ENCODE measurements at places on chromosomes 16 and 17. TPM values are rescaled to one million over a fixed set of nuclear protein-coding genes. Genes with fewer than 3 reads are reported as not detected.
A peak's percentile ranks its signal among the peaks of the same experiment; 100 is the strongest.

- ATAC-seq: no peak
Observed at GRCh38 chr16:89956505-89957215, 8.1 kb downstream of the DEF8 start.

DNA sequence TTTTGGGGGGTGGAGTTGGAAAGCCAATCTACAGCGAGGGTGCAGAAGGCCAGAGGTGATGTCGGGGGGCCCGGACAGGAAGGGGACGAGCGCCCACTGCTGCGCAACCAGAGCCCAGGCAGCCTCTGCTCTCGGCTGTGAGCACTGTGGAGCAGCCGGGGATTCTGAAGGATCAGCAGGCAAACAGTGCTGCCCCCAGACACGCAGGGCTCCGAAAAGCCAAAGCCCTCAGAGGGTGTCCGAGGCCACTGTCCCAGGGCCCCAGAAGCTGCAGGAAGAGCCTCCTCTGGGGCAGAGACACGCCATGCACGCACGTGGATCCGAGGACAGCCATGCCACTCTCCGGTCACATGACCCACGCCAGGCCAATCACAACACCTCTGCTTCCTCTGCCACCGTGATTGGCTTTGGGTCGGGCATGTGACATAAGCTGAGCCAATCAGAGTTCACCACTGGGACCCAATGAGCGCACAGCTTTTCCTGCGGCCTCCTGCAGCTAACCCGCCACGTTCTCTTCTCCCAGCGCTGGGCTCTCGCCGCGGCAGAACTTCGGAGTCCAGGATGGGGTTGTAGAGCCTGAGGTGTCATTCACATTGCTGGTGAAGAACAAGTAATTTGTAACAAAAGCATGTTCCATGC, 40.7 kb downstream of the ACTG1 start:
- peak; percentile 99 for ATAC-seq

- no peak for ATAC-seq
Observed at GRCh38 chr17:37081287-37081686, 132.5 kb downstream of the AATF start.

DNA sequence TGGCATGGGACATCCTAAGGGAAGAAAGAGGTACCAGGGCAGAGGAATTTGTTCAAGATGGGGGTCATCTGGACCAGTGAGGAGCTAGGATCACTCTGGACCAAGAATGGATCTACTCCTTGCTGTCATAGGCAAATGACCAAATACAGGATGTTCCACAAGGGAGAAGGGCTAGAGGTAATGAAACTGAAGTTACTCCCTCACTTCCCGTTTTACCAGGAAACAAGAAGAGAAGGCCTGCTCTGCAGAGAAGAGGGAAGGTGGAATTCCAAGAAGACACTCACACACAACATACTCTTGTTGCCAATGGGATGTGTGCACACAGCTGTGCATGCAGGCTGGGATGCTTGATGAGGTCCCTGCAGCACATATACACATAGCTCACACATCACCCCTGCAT, 38.6 kb downstream of the NEUROD2 start:
- no peak for ATAC-seq

- peak; percentile 44 for ATAC-seq
Observed at GRCh38 chr17:18139949-18140348, 31.4 kb downstream of the MYO15A start.

GRCh38 chr17:39699818-39700147, at the start of gene ERBB2:
ERBB2 (plus strand) TSS chr17:39700064; CDS start chr17:39700239, 175 bp downstream.
- peak; percentile 64 for ATAC-seq

OVCA2 gene
- total RNA-seq: 24.4 TPM

RHBDF1 gene
- 15.2 TPM for total RNA-seq

GNAO1 gene
- 1.8 TPM for total RNA-seq

MEFV gene
- 0.05 TPM for total RNA-seq
